Fibroblast of upper back skin (primary cell): ENCODE measurements at places on chromosomes 1 and 21.

GRCh38 chr1:162649583-162649982, 17.3 kb downstream of the DDR2 start:
- peak; percentile 38 for DNase-seq

DNA sequence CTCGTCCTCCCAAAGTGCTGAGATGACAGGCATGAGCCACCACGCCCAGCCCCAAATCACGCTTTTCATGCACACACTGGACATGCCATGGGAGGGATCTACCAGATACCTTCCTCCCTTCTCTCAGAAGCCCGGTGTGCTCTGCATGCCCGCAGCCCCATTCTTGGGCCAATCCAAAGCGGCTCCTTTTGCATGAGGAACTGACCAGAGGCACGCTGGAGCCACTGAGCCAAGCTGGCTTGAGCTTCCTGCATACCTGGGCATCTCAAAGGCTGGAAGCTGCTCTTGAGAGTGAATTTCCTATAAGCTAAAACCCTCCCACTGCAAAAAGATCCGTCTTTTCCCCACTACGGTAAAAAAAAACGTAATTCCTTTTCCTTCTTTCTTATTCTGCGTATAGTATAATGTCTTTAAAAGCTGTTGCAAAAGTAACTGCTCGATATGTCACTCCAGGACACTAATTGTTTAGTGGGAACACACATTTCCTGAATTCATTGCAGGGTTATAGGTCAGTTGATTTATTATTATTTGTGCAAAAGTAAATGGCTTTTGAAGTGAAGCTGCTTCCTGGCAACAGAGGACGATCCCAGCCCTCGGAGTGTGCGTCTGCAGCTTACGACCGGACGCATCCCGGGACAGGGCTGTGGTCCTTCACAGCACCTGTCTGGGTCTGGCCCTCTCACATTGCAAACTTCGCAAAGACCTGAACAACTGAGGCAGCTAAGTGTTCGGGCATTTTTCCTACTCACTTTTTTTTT, 61.8 kb upstream of the ETS2 start:
- no peak for DNase-seq

DNA sequence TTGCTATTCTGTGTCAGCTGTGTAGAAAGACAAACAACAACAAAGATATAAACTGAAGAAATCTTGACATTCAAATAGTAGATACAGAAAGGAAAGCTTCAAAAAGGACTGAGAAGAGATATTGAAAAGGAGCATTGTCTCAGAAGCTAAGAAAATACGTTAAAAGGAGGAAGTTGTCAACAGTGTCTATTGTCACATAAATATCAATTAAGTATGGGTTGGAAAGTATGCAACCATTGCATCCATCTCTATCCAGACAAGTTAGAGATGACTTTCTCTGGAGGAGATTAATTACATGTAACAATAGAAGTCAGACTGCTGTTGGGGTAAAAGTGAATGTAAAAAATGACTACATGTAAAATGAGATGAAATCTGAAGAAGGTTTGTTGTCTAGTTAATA, 29.7 kb upstream of the BRINP3 start:
- DNase-seq, result no peak

DNA sequence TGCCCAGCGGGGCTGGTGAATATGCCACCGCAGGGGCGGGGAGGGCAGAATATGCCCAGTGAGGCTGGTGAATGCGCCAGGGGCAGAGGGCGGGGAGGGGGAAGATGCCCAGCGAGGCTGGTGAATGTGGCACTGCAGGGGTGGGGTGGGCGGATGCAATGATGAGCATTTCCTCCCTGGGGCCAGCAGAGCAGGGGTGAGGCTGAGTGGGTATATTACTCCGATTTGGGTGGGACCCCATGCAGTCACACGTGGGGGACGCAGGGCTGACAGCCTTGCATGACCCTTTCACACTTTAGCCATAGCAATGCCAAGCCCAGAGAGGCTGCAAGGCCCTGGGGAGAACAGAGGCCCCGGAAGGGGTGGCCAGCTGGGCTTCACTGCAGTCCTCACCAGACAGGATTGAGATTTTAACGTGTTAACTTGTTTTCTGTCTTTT, 9.3 kb upstream of the SLX9 start:
- DNase-seq, result peak; percentile 20

- DNase-seq, result peak; percentile 53
Measured at GRCh38 chr1:171965777-171966176, 124.5 kb downstream of the DNM3 start.

DNA sequence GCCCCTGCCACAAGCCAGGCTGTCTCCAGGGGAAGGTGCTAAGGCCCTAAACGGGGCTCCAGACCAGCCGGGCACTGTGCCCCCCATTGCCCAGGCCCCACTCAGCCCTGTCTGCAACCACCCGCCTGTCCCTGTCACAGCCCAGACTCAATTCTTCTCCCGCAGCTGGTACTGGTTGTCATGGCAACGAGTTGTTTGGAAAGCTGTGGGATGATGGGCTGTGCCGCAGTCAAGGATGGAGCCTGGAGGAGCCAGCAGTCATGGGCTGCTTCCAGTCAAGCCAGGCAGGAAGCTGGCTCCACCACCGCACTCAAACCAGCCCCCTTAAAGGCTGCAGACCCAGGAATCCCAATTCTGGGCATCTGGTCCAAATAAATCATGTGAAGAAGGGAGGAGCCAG, 4.2 kb downstream of the SPOCD1 start:
- peak; percentile 63 for DNase-seq

DNA sequence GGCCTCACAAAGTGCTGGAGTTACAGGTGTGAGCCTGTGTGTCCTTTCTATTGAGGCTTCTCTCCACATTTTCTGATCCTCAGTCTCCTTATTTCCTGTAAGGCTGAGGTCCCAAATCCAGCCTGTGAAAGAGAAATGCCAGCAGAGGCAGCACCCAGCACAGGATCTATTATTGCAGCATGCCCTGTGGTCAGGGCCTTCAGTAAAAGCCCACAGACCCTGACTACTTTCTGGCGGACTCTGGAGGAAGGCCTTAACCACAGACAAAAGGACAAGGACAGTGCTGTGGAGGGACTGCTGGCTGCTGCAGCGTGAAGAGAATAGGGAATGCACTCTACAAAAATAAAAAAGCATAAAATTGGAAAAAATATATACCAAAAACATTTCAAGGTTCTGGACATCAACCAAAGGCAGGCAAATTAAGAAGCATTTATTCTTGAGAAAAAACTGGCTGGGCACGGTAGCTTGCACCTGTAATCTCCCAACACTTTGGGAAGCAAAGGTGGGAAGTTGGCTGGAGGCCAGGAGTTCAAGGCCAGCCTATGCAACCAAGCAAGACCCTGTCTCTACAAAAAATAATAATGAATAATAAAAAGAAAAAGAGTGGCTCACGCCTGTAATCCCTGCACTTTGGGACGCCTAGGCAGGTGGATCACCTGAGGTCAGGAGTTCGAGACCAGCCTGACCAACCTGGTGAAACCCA, 9.4 kb upstream of the PGD start:
- no peak for DNase-seq

DNA sequence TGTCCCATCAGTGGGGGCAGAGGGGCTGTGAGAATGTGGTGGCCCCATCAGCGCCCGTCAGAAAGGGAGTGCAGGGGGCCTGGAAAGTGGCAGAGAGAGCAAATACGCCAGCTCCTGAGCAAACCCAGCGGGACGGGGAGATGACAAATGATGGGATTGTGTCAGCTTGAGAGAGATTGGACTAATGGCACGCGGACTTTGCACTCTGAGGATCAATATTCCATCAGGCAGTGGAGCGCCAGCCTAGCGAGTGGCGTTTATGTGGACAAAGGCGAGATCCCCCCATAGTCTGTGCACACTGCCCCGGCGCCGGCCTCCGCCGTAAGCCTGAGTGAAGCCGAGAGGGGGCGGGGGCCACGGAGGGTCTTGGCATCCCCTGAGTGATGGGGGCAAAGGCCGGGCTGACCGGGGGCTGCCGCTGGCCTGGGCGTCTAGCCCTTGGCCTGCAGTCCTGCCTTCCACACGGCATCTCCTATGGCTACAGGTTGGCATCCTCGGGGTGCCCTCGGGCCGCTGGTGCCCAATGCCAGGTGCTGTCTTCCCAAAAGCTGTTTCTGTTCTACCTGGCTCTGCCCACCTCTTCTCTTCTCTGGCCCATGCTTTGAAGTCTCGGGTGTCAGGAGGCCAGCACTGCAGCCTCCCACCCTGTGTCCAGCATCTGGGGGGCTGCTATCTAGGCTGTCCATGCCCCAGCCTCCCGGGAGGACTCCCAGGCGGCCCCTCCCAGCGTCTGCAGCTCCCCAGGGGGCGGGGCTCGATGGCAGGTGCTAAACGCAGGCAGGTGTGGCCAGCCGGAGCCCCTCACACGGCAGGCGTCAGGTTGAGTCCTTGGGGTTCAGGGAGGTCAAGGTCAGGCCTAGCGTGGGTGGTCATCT, 46.5 kb downstream of the PRDM16 start:
- no peak for DNase-seq

GRCh38 chr1:159951551-159951950, 2.5 kb downstream of the SLAMF9 start:
- no peak for DNase-seq

DNA sequence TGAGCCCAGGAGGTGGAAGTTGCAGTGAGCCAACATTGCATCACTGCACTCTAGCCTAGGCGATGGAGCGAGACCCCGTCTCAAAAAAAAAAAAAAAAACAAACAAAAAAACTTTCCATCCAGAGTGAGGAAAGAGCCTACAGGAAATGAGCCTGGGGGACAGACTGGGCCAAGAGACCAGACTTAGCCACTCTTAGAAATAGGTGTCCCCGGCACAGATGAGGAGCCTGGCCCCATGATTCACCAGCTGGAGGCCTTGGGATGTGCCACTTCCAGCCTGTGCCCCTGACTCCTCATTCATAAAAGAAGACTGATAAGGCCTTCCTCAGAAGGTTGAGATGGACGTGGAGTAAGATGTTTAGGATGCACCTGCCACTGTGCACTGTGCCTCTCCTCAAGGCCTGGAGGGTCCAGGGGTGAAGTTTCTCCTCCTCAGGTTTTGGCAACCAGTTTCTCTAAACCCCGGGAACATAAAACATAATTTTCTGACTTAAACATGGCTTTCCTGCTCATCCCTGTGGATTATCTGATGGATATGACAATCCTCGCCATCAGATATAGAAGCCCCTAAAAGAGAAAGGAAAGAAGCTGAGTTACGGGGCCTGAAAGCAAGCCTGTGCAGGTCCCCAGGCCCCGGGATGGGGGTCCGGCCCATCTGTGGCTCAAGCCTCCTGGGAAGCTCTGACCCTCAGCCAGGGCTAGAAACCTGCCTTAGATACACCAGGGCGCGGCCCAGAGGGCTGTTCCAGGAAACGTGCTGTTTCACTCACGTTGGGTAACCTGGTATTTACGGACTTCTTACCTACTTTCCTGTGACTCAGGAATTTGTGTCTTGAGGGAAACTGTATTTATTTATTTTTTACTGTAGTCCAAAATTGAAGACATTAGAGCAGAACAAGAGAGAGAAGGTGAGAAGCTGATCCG, 26.0 kb downstream of the MX1 start:
- DNase-seq, result no peak
